NCI-H69 (cell line): ENCODE measurements at places on chromosomes 6 and 20.

DNA sequence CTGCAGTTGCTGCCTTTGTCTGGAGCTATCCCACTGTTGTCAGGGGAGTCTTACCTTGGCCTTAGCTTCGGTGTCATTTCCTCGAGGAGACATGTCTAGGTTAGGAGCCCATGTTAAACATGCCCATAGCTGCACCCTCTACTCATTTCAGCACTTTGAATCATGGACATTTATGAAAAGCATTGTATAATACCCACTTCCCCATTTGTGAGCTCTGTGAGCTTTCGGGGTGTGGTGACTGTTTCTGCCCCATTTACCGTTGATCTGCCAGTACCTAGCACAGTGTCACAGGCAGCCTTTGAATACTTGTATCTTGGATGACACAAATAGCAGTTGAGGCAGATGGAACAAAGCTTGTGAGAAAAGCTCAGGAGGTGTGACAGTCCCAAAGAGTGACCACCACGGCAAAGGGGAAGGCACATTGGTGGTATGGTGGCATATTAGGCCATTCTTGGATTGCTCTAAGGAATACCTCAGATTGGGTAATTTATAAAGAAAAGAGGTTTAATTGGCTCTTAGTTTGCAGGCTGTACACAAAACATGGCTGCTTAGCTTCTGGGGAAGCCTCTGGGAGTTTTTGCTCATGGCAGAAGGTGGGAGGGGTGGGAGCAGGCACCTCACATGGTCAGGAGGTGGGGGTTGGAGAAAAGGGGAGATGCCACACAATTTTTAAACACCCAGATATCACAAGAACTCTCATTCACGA is 42.0 kb downstream of the JARID2 start:
- DNase-seq, result no peak

- no peak for DNase-seq
These were observed 243.6 kb downstream of the TTLL2 start for GRCh38 chr6:167568407-167569024.

DNA sequence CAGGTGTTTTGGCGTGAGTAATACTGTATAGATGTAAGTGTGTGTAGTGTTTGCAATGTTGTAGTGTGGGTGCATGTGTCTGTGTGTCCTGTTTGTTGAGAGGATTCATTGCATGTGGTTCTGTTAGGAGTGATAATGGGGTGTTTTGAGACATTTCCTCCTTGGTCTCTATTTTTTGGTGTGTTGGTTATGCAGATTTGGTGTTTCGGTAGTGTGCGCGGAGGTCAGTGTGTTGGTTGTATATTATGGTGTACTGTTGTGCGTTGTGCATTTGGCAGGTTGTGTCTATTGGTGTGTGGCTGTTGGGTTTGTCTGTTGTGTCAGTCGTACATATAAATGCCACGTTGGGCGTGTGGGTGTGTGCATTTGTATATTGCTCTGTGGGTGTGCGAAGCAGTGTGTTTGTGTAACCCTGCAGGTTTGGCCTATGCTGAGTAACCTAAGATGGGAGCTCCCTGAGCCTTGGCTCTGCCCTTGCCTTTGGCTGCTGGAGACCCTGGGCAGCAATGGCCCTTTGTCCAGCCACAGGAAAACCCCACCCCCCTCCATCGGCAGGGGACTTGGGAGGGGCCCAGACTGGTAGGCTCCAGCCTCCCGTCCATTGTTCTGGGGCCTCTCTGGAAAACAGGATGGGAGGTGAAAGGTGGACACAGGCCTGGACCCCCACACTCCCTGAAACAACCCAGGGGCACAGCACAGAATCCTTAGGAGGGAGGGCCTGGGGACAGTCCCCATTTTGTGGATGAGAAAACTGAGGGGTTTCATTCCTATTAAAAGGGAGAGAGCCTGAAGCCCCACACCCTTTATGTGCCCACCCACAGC is 10.3 kb upstream of the ID1 start:
- peak; percentile 84 for DNase-seq

DNA sequence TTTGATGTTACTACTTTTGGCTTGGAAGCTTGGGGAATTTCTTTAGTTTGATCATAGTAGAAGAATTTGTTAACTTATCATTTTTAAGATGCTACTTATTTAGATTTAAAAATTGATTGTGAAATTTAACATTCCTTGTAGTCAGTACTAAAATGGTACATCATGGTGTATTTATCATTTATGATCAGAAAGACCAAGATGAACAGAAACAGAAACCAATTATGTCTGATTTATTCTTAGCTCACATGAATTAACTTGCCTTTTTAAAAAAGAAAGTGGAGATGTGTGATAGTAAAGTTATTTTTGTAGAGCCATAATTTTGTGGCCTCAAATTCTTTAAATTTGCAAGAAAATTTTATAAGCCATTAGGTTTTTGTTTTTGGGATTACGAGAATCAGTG is 77.6 kb downstream of the LIN28B start:
- DNase-seq, result no peak

DNA sequence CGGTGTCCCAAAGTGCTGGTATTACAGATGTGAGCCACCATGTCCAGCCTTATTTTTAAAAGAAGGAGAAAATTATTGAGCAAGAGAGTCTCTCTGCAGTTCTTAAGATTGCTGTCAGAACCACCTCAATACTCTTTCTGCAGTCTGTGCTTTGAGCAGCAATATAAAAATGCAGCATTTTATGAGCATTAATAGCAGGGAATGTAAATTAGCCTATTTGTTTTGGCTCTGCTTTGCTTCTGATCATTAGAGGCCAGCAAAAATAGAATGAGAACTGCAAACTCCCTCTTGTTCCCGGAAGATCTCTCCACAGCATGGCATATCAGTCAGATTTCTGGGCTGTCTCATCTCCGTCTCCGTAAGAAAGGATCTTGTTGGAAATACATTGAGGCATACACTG is 35.8 kb downstream of the C6orf15 start:
- peak; percentile 14 for DNase-seq

DNA sequence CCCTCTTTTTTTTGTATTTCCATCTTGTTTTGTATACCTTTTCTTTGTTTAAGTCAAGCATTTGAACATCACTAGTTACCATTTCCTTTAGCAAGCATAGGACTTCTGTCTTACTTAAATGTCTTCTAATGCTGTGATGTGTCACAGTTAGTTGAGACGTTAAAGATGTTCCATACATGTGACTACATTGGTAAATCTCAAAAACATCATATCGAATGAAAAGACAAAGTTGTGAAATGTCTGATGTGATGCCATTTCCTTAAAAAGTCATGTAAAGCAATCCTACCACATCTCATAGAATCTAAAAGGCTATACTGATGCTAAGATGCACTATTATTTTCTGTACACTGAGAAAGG is 26.8 kb downstream of the SLC16A10 start:
- no peak for DNase-seq

DNA sequence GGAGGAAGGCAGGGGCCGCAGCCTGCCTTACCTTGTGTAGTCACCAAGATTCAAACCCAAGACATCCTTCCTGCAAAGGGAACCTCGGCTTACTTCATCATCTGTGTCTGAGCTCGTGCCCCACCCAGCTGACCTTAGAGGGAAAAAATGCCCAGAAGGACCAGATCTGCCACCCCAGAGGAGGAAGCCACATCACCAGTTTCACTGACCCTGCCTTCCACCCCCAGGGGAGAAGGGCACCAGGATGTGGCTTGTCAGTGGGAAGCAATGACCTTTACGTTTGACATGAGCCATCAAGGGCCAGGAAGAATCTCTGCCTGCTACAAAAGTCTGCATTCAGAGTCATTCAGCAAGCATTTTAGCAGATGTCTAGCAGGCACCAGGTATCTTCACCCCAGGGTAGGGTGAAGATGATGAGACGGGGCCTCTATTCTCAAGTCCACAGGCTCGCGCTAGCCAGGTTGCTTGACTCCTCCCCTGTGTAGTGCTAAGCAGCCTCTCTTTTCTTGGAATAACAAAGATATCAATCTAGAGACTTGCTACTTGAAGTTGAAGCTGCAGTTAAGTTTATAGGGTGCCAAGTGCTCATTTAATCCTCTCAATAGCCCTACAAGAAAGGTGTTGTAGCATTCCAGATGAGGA is 28.1 kb downstream of the HM13 start:
- no peak for DNase-seq

GRCh38 chr6:36752886-36753506 is 55.4 kb downstream of the RAB44 start:
- peak; percentile 77 for DNase-seq

GRCh38 chr6:43062818-43063217 is 3.4 kb downstream of the KLC4 start:
- DNase-seq, result no peak

DNA sequence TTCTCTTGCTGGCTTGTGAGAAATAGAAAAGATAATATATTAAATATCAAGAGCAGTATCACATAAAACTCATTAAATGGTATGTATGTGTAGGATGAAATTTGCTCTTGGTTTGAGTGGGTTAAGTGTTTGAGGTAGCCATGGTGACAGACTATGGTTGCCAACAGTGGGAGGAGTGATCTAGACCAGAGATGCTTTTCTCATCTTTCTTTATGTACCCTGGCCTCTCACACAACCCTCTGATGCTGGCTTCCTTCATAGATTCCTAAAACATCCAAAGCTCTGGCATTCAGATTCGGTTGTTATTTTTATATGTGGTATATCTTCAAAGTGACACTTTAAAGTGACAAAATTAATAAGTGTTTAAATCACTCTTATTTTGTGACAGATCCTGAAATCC is 9.0 kb upstream of the MLIP start:
- peak; percentile 25 for DNase-seq

DNA sequence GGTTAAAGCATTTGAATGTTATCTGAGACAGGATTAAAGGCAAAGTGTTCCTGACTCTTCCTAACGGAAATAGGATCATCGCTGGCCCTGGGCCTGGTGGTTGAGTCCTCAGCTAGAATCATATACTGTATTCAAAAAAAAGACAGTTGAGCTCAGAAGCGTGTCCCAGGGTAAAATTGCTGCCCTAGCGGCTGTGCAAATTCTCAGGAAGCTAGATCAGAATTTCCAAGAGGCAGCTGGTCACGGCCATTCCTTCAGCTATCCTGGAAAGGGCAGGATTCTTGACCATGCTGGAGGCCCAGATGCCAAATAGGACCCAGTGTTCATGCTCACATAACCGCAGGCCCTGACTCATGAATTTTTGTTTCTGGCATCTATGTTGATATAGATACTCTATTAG is 67.4 kb downstream of the STMND1 start:
- DNase-seq, result no peak

- no peak for DNase-seq
These were observed 60.0 kb downstream of the TOX2 start for GRCh38 chr20:43974695-43975094.

DNA sequence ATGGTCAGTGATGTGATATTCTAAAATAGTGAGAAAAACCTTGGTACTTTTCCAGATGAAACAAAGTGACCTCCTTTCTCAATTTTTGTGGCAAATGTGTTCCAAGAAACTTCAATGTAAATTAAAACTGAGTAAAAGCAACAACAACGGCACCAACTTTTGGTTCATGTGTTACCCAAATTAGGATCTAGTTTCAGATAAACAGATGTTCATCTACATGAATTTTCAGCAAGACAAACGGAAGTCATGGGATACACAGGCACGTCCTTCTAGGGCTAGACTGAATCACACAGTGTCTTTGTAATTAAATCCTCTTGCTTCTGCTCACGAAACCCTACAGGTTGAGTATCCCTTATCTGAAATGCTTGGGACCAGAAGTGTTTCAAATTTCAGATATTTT is 915.2 kb downstream of the TFAP2A start:
- no peak for DNase-seq

DNA sequence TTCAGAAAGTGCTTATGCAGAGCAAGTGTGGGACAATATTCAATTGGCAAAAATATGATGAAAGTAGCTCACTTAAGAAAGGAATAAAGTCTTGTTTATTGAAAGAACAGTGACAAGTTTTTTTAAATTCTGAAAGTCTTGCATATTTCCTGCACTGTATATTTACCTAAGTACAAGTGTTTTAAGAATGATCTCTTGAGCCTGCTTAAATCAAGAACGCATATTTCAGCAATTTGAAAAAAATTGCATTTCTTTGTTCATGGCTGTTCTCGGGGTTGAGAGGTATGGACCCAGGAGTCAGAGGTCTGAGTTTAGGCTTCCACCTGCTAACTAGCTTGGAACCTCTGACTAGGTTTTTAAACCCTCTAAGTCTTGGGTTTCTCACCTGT is 27.4 kb downstream of the SLC22A3 start:
- no peak for DNase-seq

DNA sequence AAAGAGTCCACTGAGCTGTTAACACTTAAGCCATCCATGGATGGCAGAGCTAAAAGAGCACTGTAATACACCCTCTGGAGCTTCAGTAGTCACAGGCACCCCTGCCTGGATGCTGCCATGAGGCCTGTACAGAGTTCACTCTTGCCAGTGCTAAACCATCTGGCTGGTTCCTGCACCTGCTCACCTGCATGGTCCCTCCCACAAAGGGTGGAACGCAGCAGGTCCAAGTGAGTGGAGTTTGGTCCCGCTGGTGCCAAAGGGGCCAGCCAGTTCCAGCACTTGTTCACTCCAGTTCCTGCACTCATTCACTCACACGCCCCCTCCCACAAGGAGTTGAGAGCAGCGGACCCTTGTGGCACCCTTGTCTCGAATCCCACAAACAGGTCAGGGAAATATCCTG is 503.5 kb downstream of the HACE1 start:
- DNase-seq, result no peak

DNA sequence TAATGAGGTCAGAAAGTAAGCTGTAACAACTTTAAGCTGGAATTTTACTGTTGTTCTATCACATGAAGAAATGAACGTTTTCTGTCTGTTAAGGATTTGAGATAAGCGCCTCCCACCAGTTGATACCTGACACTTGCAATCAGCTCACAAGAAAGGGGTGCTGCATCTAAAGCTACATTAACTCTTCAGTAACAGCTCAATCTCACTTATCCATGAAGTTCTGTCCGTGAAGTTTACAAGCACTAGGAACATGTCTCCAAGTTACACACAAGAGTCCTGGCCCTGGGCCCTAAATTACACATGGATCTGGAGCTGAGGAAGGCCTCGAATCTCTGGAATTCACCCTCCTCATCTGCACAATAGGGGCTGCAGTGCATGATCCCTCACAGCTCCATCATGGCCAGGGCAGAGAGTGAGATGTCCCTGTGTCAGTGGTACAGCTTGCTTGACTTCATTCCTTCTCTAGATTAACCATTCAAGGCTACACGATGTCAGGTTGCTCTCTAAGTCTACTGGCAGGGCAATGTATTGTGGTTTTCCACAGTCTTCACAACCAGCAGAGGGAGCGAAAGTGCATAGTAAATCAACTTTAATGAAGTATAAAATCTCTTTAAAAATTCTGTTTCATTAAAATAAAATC is 182.4 kb upstream of the MCHR2 start:
- peak; percentile 65 for DNase-seq

- DNase-seq, result no peak
These were observed 252.9 kb upstream of the RUNX2 start for GRCh38 chr6:45075246-45075645.

DNA sequence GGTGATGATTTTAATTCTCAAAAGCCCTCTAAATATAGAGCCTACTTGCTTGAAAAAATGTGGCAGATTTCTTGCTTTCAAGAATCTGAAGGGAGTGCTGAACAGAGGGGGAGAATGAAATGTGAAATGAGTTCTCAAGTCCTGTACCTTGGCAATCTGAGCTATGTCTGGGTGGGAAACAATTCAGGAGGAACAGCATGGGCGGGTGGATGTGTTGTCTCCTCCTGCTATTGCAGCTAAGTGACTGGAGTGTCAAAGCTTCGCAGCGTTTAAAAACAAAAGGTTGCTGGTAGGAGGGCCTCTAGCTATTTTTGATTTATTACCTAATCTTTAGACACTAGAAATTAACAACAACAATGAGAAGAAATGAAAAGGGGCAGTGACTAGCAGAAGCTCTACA is 102.5 kb upstream of the ARG1 start:
- peak; percentile 91 for DNase-seq
